Stimulated activated CD8-positive, alpha-beta memory T cell treated with anti-CD3 and anti-CD28 coated beads, Interleukin-15, amount 100 ng/mL, for 4 hours (primary cell): ENCODE measurements at places on chromosomes 2 and 18.

DNA sequence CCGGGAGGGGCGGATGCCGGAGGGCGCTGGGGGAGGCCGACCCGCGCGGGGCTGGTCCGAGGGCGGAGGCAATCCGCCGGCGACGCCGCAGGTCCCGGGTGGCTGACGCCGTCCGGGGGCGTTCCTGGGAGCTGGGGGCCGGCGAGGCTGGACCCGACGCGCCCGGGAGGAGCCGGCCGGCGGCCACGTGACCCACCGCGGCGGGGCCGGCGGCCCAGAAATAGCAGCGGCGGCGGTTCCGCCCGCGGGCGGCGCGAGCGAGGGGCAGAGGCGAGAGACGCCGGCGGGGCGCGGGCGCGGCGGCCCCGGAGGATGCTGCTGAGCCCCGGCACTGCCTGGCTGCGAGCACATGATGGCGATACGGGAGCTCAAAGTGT lies at the start of gene RAB31:
TSS of gene RAB31 (plus strand) at position 245 of the 377 bp plus-strand sequence. CDS start at position 350, 105 bp downstream.
- DNase-seq, result no peak

GRCh38 chr2:69491864-69492263 lies 54.6 kb upstream of the NFU1 start:
- DNase-seq, result no peak

DNA sequence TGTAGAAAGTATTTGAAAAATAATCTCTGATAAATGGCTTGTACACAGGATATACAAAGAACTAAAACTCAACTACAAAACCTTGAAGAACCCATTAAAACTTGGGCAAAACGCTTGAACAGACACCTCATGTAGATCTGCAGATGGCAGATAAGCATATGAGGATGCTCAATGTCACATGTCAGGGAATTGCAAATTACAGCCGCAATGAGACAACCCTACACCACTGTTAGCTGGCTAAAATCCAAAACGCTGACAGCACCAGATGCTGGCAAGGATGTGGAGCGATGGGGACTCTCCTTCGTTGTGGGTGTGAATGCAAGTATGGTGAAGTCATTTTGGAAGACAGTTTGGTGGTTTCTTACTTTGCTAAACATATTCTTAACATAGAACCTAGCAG lies 53.7 kb downstream of the SNTG2 start:
- DNase-seq, result no peak

GRCh38 chr2:229725716-229726574 lies 11.6 kb upstream of the DNER start:
- DNase-seq, result no peak

- DNase-seq, result no peak
Observed at GRCh38 chr2:129275706-129276105, 703.8 kb upstream of the RAB6C start.

- DNase-seq, result no peak
Observed at GRCh38 chr2:10344105-10345066, 41.7 kb downstream of the HPCAL1 start.

GRCh38 chr2:105886029-105886454 lies 141.3 kb downstream of the NCK2 start:
- no peak for DNase-seq

- DNase-seq, result no peak
Observed at GRCh38 chr18:49098386-49098785, 147.6 kb upstream of the SMAD7 start.

GRCh38 chr2:120765678-120766469 lies 30.2 kb downstream of the GLI2 start:
- DNase-seq, result no peak

DNA sequence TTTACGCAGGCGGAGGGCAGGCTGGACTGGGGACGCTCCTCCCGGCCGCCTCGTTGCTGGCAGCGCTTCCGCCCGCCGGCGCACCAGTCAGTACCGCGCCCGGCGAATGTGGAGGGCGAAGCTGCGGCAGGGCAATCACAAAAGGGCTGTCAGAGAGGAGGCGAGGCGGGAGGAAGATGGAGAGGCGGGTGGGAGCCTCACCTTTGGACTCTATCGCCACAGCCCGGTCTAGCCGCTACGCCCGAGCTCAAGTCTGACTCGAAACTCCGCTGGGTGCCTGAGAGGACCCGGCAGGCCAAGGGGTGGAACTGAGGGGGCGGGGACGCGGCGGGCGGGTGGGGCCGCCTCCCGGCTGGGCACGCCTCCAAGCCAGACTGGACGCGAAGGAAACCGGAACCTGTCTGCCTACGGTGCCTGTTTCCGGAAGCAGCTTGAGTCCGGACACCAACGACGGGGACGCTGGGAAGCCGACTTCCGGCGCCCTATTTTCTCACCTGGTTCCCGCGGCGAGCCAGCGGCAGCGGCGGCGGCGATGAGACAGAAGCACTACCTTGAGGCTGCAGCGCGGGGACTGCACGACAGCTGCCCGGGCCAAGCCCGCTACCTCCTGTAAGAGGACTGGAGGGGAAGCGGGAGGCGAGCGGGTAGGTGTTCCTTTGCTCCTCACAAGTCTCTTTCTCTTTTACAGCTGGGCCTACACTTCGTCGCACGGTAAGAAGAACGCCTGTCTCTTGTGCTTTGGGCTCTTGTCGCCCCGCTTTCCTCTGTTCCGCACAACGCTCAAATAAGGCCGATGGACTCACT lies at the start of gene RMP24:
TSS of gene RMP24 (plus strand) at position 483 of the 804 bp plus-strand sequence.
- DNase-seq, result peak; percentile 84

DNA sequence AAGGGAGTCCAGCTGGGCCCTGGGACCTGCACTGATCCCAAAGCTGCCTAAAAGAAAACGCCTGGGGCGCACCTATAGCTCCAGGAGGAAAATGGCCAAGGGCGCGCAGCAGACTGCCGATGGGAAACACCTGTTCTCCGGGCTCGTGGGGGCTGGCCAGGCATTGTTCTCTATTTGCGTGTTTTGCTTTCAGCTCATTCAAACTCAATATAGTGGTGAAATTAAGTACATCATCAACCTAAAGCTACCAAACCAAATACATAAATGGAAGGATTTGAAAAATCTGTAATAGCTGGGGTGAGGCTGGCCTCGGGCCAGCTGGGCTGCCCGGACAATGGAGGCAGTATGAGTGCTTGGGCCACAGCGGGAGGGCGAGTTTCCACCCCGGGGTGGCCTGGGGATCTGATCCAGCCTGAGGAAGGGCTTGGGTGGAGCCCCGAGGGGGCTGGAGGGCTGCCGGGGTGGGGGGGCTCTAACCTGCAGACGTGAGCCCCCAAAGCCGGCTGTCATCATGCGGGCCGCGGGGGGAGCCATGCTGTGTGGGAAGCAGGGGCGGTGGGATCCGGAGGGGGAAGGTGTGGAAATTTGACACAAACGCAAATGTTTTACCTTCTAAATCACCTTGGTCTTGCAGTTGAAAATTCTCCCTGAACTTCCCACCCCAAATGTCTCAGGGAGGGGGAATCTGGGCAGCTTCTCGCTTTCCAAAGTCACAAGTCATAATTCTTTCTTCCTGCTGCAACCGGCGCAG lies 77.6 kb downstream of the ASB1 start:
- no peak for DNase-seq

DNA sequence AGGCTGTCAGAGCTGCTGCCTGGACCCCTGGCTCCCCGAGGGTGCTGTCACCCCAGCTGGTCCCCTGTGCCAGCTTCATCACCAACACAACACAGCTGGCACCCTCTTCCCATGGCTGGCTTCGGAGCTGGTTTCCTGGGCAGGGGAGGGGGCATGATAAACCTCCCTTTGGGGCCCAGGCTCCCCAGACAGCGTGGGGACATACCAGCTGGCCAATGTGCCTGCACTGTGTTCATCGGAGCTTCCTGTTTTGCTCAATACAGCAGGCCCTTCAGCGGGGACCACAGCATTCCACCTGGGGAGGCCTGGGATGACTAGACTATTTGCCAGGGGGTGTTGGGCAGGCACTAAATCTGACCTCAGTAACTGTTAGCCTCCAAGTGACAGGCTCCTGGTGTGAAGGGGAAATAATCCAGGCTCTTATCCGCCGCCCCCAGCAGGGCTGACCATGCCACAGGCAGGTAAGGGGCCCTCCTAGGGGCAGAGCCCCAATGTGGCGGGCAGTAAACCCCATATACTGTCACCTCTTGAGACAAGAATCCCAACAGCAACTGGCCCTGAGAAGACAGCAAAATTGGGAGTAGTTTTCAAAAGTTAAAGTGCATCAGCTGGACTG lies 44.6 kb downstream of the EMX1 start:
- DNase-seq, result no peak
